ENCODE measurements at places on chromosomes 12 and 14. TPM values are rescaled to one million over a fixed set of nuclear protein-coding genes. Genes with fewer than 3 reads are reported as not detected.
A peak's percentile ranks its signal among the peaks of the same experiment; 100 is the strongest.

Gene HOXC6
- not detected for total RNA-seq

Gene BCL2L14
- total RNA-seq: 8.0 TPM

Gene WDHD1
- 37.5 TPM for total RNA-seq

Gene R3HDM2
- total RNA-seq: 74.5 TPM

Gene SLC38A6
- 8.5 TPM for total RNA-seq

Gene TDRD9
- total RNA-seq: 0.62 TPM

Gene SYCP3
- 0.35 TPM for total RNA-seq

DNA sequence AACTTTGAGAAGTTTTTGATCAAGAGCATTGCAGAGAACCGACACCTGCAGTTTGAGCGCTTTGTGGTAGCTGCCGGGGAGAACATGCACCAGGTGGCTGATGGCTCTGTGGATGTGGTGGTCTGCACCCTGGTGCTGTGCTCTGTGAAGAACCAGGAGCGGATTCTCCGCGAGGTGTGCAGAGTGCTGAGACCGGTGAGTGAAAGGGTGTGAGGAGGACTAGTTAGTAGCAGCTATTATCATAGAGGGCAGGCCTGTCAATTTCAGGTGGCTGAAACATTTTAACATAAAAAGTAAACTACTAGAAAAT, 27.0 kb upstream of the HIGD1C start:
- no peak for DNase-seq

GRCh38 chr12:44519931-44520330, 356.2 kb downstream of the NELL2 start:
- no peak for DNase-seq

DNA sequence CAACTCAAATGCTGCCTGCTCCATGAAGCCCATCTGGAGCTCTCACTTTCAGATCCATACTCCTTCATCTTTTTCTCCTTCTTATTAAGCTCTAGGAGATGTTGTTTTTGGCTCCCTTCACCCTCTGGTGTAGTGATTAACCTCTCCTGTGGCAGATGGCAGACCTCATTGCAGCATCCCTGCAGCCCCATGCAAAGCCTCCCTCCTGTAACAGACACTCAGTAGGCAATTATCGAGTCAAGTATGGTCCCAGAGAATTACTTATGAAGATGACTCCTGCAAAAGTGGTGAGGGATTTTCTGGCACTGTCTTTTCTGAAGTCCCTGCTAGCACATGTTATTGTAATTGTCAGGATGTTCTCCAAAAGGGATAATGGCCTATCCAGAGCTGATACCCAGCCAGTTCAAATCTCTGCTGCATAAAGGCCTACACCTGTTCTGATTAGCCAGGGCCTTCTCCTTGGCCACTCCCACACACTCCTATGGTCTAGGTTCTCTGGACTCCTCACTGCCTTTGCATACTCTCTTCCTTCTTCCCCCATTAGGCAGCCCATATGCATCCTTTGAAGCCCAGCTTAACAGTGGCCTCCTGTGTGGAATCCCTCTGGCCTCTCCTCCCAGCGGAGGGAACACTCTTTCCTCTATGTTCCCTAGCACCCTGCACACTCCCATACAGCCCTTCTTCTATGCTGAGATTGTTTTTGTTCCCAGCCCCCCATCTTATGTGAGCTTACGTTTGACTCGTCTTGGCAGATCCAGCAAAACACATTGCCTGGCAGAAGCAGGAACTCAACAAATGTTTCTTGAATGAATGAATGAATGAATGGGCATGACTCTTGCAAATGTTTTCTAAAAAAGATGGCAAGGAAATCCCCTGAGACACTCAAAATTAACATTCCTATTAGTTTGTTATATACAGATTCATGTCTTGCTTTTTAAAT, 43.9 kb upstream of the MDM1 start:
- no peak for DNase-seq

GRCh38 chr14:31933716-31934115, 143.4 kb upstream of the ARHGAP5 start:
- no peak for DNase-seq

DNA sequence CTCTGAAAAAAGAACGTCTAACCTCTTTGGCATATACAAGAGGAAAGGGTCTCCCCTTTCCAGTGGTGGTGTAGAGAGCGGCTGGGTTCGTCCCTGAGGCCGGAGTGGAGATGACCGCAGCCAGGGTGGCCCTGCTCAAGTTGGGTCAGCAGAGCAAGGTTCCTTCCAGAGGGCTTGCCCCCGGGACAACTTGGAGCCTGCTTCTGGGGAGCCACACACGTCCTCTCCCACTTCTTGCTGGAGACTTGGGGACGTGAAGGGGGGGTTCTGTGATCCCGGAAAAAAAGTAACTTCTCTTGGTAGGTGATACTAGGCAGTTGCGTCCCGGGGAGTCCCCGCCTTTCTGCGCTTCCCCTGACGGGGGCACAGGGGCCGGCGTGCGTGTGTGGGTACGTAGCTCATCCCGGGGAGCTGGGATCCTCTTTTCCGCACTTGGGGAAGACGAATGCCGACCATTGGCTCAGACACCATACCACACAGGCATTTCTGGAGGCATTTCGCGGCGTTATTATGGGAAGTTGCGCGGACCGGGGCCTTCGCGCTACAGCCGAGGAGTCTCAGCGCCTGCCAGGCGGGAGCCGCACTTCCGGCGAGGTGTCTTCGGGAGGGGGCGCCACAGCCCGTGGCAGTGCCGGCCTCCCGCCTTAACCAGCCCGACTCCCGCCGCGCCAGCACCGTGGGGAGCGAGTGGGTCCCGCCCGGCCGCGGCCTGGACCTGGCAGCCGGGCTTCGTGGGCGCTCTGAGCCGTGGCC, 14.8 kb upstream of the PAX9 start:
- no peak for DNase-seq

DNA sequence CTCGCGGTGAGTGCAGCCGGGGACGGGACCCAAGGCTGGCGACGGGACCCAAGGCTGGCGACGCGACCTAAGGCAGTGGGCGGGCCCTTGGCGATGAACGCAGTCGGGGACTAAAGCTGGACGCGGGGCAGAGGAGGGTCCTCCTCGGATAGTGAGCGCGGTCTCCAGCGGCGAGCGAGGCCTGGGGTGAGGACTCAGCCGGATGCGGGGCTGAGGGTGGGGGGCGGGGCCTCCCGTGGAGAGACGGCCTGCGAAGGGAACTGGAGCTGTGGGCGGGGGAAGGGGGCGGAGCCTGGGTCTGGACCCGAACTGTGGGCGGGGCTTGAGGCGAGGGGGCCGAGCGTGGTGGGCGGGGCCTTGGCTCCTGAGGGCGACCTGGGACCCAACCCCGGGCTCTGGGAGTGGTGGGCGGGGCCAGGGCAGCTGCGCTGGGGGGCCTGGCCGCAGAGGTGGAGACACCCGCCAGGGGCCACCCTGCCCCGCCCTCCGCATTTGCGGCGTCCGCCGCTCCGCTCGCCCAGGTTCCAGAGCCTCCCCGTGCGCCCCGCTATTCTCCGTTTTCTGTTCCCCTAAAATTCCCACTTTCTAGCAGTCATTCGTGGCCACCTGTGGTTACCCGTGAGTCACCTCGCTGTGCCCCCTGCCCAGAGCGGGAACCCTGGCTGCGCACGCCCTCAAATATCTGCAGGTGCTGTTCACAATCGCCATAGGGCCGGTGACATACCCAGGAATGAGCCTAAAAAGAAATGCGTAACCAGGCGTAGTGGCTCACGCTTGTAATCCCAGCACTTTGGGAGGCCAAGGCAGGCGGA, 508 bp upstream of the BRF1 start:
- peak; percentile 98 for DNase-seq

- DNase-seq: no peak
Observed at GRCh38 chr14:93040443-93040842, 75.3 kb downstream of the ITPK1 start.

GRCh38 chr12:77044721-77045120, 20.6 kb downstream of the E2F7 start:
- no peak for DNase-seq

GRCh38 chr12:32379213-32379612, 20.1 kb upstream of the FGD4 start:
- DNase-seq: no peak

- no peak for DNase-seq
Observed at GRCh38 chr12:23043646-23044045, 418.7 kb downstream of the ETNK1 start.

- no peak for DNase-seq
Observed at GRCh38 chr12:89023936-89024335, 328.4 kb downstream of the DUSP6 start.

DNA sequence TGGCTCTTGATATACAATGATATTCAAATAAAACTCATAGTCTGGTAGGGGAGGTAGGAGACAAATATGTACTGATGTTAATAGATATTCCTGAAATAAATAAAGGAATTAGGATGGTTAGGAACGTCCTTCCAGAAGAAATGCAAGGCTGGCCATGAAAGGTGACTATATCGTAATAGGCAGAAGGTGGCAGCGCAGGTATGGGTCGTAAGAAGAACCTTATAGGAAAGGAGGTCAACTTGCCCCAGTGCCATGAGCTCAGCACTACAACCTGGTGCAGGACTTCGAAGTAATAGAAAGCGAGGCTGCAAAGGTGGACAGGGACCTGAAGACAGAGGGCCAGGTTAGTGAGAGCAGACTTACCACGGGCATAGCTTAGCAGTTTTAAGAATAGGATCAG, 55.3 kb upstream of the FGD4 start:
- DNase-seq: no peak

DNA sequence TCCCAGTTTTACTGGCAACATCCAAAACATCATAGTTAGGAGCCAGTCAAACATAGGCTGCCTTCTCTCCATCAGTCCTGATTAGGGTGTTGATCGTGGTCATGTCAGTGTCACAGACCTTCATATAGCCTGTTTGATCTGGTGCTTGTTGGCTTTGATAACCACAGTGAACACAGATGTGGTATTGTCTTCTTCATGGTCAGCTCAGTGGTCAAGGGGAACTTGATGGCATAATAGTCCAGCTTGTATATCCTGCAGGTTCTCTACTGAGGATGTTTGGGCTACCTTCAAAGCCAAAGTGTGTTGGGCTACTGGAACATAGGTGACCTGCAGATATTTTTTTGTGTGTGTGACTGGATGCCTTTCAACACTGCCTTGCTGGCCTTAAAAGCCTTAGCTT, 21.7 kb downstream of the PRORP start:
- no peak for DNase-seq

- no peak for DNase-seq
Observed at GRCh38 chr14:68268197-68268596, 448.6 kb downstream of the RAD51B start.

DNA sequence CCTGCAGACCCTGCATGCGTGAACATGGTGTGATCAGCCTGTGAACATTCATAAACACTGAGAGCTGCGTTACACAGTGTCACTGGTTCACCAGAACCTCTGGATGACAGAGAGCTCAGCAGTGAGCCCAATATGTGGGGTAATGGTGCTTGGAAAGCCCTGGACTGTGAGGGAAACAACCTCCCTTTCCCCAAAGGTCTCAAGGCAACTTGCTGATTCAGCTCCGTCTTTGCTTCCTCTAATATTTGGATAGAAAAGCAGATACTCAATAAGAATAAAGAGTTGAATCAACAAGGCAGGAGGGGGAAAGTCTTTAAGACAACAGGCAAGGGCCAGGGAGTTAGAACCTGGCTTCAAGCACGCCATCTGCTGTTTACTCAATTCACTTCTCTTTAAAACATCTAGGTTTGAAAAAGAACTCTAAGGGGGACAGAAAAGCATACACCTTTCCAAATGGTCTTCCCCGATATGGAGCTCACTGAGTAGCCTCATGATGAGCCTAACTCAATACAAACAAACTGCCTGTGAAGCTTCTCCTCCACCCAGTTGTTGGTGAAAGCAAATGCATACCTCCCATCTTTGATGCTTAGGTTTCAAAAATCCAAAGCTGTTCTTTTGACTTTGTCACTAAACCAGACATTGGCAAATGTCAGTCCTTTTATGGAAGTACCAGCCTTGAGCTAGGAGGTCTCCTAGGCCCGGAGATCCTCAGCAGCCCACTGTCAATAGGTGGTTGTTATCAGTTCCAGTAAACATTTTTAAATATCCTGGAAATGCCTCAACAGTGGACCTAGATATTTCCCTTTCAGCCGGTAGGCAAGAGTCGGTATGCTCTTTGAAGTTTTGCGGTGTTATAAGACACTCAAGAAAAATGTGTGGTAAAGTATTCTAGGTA, 76.1 kb downstream of the SAMD4A start:
- peak; percentile 13 for DNase-seq

- DNase-seq: no peak
Observed at GRCh38 chr12:116600959-116601918, 42.1 kb downstream of the MAP1LC3B2 start.

DNA sequence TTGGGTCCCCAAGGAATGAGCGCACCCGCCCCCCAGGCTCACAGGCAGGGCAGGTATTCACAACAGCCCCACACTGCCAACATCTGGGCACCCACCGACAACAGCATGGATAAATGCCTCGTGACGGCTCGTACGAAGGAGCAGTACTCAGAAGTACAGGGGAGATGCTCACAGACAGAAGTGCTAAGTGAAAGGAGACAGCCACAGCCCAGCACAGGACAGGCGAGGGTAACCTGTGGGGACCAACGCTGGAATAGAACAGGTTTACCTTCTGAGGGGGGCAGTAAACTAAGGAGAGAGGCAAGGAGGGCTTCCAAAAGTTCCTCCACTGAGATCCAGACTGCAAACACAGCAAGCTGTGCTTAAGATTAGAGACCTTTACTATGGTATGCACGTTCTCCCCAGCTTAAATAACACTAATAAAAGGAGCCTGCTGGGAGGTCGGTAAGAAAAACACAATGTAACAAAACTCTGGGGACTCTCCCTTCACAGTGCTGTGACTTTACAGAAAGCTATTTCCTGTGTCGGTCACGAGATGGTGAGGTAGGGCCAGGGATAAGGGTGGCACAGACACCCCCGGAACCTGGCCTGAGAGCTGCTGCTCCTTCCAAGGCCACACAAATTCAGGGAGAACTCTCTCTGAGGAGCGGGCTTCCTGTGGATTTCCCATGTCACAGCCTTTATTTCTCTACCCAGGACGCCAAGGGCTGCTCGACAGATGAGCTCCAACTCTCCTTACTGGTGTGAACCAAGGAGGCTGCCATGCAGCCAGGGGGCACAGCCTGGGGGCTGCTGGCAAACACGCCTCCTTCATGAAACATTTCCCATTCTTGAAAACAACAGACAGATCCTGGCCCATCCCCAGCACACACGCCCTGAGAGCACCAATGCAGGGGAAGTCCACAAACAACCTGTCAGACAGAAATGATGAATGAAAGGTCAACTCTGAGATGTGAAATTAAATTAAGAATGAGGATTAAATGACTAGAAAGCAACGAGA, 26.3 kb downstream of the SLC15A4 start:
- no peak for DNase-seq
